OCI-LY7 (cell line): ENCODE measurements at places on chromosomes 2 and 18. TPM values are rescaled to one million over a fixed set of nuclear protein-coding genes. Genes with fewer than 3 reads are reported as not detected.
A peak's percentile ranks its signal among the peaks of the same experiment; 100 is the strongest.

The SPP2 gene
- not detected in 2 replicates for total RNA-seq

The PLCD4 gene
- total RNA-seq = 0.48 TPM in 1 of 2 replicates, not detected in the other

The CTAGE1 gene
- not detected in 2 replicates for total RNA-seq

The MDH1B gene
- total RNA-seq = 0.19 and 0.37 TPM in 2 replicates

The LTBP1 gene
- 72.4 and 82.6 TPM in 2 replicates for total RNA-seq

The PEX13 gene
- total RNA-seq = 23.4 and 27.6 TPM in 2 replicates

The TRIM43 gene
- total RNA-seq = 0.46 TPM in 1 of 2 replicates, not detected in the other

The RIT2 gene
- total RNA-seq = not detected in 2 replicates

DNA sequence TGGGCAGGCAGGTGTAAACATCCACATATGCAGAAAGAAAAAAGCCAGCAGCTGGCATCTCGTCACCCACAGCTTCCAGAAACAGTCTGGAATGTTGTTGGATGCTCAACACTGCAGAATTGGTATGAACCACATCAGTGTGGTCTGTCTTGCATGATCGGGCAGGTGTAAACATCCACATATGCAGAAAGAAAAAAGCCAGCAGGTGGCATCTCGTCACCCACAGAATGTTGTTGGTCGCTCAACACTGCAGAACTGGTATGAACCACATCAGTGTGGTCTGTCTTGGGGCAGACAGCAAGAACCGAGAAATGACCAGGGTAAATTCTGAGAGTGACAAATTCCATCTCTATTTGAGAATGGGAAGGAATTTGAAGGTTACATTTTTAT, 39.6 kb downstream of the DOCK10 start:
- DNase-seq = peak; percentile 91

- no peak for DNase-seq
These were observed 19.5 kb downstream of the TRAF3IP1 start for GRCh38 chr2:238339814-238340213.

- DNase-seq = no peak
These were observed 71.6 kb upstream of the GAREM1 start for GRCh38 chr18:32542221-32542798.

DNA sequence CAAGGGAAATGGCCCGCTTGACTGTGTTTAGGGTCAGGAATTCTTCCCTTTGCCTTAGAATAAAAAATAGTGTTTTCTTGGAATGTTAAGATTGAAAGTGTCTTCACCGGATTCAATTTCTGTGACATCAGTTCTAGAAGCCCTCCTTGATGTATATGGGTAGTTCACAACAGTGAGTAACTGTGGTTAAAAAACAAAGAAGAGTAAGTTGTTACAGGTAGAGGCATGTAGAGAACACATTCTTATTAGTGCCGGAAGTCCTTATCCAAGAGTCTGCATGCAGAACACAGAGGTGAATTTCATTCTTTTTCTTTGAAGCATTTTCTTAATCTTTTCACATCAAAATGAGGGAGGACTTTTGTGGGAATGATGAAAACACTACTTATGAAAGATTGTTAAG, 105.5 kb downstream of the FMNL2 start:
- no peak for DNase-seq

GRCh38 chr2:98388081-98388480, 41.8 kb downstream of the CNGA3 start:
- no peak for DNase-seq

DNA sequence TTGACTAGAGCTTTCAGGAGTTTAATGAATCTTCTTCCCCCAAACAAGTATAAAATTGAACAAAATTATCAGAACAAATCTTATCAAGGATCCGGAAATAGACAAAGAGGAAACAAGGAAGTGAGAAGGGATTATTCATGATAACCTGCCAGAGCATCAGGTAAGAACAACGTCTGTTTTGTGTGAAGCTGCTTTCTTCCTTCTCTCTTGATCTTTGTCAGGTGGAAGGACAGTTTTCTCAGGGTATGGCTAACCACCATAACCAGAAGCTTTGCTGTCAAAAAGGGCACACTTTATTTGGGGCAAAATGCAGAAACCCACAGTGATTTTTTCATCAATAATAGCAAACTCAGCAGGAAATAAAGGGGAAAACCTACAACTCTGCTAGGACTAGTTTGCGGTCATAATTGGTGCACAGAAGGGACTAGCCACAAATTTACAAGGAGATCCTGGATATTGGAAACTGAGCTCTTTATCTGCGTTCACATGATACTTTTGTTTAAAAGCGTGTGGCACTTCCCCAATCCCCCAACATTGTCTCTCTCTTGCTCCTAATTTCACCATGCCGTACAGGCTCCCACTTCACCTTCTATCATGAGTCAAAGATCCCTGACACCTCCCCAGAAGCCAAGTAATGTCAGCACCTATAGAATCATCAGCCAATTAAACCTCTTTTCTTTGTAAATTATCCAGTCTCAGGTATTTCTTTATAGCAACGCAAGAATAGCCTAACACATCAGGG, 124.2 kb downstream of the FSIP2 start:
- DNase-seq = no peak

DNA sequence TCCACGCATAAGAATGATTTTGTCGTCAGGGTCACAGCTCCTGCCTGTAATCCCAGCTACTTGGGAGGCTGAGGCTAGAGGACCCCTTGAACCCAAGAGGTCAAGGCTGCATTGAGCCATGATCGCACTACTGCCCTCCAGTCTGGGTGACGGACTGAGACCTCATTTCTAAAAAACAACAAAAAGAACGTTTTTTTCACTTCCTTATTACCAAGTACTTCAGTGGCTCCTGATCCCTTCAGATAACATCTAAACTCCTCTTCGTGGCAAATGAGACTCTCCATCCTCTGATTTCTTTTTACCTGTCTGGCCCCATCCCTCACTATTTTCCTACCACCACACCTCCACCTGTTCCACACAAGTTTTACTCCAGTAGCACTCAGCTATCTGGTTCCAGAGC, 105.4 kb upstream of the TLK1 start:
- peak; percentile 42 for DNase-seq

GRCh38 chr2:63737081-63737751, 104.5 kb upstream of the UGP2 start:
- DNase-seq = no peak

DNA sequence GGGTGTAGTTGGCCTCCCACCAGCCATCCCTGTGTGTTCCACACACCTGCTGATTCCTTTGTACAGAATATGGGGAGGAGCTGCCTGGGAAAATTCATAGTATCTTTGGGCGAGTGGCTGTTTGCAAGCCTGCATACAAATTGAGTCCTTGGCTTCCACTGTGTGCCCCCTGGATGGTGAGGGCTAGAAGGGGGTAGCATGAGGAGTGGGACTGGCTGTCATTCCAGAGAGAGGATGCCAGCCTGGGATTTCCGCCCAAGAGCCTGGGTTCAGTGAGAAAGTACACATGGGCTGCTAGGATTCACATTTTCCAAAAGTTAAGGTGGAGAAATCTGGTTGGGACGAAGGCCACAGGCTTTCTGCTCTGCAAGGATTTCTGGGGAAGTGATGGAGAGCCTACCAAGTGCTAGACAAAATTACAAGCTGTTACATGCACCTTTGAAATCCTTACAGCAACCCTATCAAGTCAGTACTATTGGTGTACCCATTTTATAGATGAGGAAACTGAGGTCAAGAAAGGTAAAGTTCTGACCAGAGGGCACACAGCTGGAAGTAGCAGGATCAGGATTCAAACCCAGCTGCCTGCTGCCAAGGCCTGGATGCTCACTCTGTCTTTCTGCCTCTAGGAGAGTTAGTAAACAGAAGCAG, 606 bp upstream of the TOGARAM2 start:
- no peak for DNase-seq

DNA sequence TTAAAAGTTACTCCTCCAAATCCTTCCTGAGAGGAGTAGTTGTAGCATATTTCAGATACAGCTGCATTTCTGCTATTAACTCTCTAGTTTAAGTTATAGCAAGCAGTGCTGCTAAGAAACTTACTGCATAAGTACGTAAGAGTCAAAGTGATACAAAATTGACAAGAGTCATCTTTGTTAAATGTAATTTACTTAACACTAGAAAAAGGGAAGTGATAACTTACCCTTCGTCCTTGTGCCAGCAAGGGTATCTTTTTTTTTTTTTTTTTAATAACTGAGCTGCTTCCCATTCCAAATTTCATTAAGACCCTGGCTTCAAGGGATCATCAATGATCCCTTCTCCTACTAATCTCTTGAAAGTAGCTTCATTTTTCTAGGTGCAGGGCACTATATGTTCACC, 493.0 kb downstream of the PLCL1 start:
- DNase-seq = no peak

GRCh38 chr2:30862054-30862651, 54.9 kb upstream of the CAPN13 start:
- DNase-seq = peak; percentile 79

DNA sequence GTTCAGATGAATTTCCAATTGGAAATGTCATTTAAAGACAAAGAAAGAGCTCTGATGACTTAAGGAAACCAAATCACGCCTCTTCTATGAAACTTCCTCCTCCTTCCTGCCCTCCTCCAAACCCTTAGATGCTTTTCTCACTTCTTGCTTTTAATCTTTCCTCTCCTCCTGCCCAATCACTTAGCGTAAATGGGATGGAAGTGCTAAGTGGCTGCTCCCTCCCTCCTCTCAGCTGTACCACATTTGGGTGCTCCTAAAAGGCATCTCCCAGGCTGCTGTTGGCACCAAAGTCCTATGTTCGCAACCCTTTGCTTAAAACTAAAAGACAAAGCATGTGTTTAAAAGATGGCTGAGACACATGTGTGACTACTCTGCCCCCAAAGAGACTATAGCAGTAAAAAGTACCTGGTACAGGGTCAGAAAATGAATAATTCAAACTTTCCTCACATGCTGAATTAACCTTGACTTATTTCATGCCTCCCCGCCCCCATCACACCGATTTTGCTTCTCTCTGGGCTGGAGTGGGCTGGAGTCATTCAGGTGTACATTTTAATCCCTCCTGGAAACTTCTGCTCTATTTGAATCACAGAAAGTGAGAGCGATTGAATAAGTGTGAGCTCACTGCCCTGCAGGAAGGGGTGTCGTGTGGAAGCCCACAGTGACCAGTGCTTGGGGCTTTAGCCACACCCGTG, 59.2 kb upstream of the KLF7 start:
- no peak for DNase-seq

DNA sequence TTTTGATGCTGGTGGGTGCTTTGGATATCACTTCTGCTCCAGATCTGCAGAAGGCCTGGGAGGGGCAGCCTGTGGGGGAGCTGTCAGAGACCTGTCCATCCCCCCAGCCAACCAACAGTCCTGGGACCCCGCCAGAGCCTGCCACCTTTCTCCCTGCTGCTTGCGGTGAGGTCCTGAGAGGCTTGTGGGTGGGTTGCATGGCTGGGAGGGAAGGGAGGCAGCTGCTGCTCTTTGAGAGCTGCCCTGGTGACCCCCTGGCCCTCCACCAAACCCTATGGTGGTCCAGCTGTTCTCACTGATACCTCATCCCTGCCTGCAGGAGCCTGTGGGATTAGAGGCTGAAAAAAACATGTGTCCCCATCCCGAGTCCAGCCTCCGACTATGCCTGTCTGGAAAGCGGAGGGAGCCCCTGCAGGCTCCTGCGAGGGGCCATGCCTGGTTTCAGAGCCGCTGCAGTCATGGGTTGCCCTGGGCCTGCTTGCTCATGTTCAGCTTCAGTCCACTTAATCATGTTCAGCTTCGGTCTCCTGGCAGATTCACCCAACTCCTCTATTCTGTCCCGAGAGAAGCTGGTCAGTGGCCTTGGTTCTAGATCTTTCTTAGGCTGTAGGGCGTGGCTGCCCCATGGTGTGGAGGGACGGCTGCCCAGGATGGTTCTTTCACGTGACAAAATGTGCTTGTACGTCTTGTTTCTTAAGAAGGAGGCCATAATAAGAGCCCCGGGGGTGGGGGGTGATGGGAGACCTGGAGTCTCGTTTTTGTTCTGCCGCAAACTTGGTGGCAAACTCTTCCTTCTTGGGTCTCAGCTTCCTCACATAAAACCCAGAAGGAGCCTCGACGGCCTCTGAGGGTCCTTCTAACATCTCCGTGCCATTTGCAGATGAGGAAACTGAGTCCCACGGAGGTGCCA, 98.5 kb downstream of the CTIF start:
- DNase-seq = no peak

DNA sequence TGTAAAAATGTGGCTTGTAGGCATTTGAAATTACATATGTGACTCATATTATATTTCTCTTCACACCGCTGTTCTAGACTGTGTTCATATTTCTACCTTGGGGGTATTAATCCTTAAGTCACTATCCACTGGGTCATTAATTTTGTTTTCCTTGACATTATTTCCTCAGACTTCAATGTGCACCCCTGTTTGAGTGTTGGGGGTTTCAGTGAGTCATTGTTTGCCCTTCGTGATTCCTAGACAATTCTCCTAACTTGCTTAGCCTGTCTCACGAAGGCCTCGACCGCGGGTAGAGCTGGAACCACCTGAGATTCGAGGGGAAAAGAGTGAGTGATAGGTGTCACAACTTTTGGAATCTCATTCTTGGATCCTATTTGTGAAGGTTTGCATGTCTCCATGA, 35.1 kb downstream of the NPAS2 start:
- no peak for DNase-seq

DNA sequence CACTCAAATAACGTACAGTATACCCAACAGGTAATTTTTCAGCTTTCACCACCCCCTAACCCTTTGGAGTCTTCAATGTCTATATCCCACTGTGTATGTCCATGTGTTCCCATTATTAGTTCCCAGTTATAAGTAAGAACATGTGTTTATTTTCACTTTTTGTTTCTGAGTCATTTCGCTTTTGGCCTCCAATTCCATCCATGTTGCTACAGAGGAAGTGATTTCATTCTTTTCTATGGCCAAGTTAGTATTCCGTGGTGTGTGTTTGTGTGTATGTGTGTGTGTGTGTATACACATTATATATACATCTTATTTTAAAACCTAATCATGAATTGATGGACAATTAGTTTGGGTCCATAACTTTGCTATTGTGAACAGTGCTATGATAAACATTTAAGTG, 464.4 kb downstream of the CMPK2 start:
- DNase-seq = no peak

- no peak for DNase-seq
These were observed 47.6 kb upstream of the ZNF521 start for GRCh38 chr18:25399554-25399953.

- DNase-seq = no peak
These were observed 489.1 kb downstream of the ZEB2 start for GRCh38 chr2:144030791-144031190.

DNA sequence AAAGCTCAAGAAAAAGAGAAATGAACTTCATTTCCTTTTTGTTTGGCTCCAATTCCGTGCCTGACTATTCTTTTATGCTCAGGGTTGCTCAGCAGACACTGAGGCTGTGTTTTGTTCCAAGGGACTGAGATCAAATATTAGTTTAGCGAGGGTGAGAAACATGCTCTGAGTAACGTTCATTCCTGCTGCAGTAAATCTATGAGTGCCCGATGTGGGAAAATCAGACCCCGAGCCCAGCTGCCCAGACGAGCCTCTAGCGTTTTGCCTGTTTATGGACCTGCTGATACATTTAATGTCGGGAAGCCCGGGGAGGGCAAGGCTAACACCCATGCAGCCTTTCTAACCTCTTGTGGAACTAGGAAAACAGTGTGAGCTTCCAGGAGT, 119.2 kb downstream of the VAPA start:
- DNase-seq = no peak

- no peak for DNase-seq
These were observed 136.1 kb upstream of the FANCL start for GRCh38 chr2:58377181-58377580.
